WTC11 (cell line): ENCODE measurements at places on chromosomes 6 and 20. TPM values are rescaled to one million over a fixed set of nuclear protein-coding genes. Genes with fewer than 3 reads are reported as not detected.

LTV1 gene
- 29.1 to 37.7 TPM (median 30.2 TPM) in 3 replicates for total RNA-seq

NMBR gene
- total RNA-seq = not detected in 3 replicates

C20orf144 gene
- 0.09 to 0.21 TPM (median 0.14 TPM) in 3 replicates for total RNA-seq

CCDC170 gene
- 0.25 to 0.57 TPM (median 0.26 TPM) in 3 replicates for total RNA-seq

BACH2 gene
- total RNA-seq = 3.9 to 5.9 TPM (median 4.5 TPM) in 3 replicates

RGS19 gene
- total RNA-seq = 13.8 to 15.9 TPM (median 15.1 TPM) in 3 replicates

IP6K3 gene
- total RNA-seq = 0.44 to 1.1 TPM (median 0.89 TPM) in 3 replicates

RXRB gene
- 21.5 to 24.5 TPM (median 23.3 TPM) in 3 replicates for total RNA-seq

PBOV1 gene
- not detected in 3 replicates for total RNA-seq

ADGRF5 gene
- 0.11 to 0.25 TPM (median 0.24 TPM) in 3 replicates for total RNA-seq

TMX4 gene
- total RNA-seq = 9.7 to 11.4 TPM (median 9.8 TPM) in 3 replicates

OXT gene
- not detected in 3 replicates for total RNA-seq

TSHZ2 gene
- 0.20 to 0.60 TPM (median 0.23 TPM) in 3 replicates for total RNA-seq

TBC1D32 gene
- 5.2 to 12.5 TPM (median 8.9 TPM) in 3 replicates for total RNA-seq

- no peaks in the 10 kb centered on the region for H3K4me1 ChIP-seq
- no peaks in the 10 kb centered on the region for H3K36me3 ChIP-seq
- H3K27me3 ChIP-seq = no peaks in the 10 kb centered on the region
Measured at GRCh38 chr6:21505574-21505990, 88.0 kb upstream of the SOX4 start.

GRCh38 chr6:25732468-25733198 lies 21.9 kb upstream of the SLC17A4 start:
- peaks cover 8% of the 10 kb centered on the region; the same call in 1 of the 2 replicates for H3K4me1 ChIP-seq
- H3K4me3 ChIP-seq = peak overlapping the region; percentile 29
- no peaks in the 10 kb centered on the region for H3K27me3 ChIP-seq
- no peak overlapping the region for H3K27ac ChIP-seq
- peak; percentile 73 for DNase-seq
- peaks cover 18% of the 10 kb centered on the region for H3K36me3 ChIP-seq

GRCh38 chr6:35413911-35414310 lies 38.2 kb upstream of the FANCE start:
- no peaks in the 10 kb centered on the region for H3K36me3 ChIP-seq
- H3K27me3 ChIP-seq = no peaks in the 10 kb centered on the region
- no peak for DNase-seq

GRCh38 chr6:120648713-120649112 lies 685.6 kb downstream of the TBC1D32 start:
- H3K36me3 ChIP-seq = no peaks in the 10 kb centered on the region
- no peaks in the 10 kb centered on the region for H3K27me3 ChIP-seq
- H3K4me1 ChIP-seq = 0 out of 2 replicates have a peak, but pooled peaks cover 3% of the 10 kb centered on the region
- H3K27ac ChIP-seq = no peak overlapping the region
- H3K4me3 ChIP-seq = no peak overlapping the region

- peaks cover 16% of the 10 kb centered on the region for H3K4me1 ChIP-seq
- DNase-seq = no peak
- no peak overlapping the region for H3K27ac ChIP-seq
- H3K27me3 ChIP-seq = no peaks in the 10 kb centered on the region; the same call in 1 of the 2 replicates
- H3K4me3 ChIP-seq = no peak overlapping the region
- peaks cover 16% of the 10 kb centered on the region for H3K36me3 ChIP-seq
Measured at GRCh38 chr20:1336699-1337367, 7.9 kb upstream of the SDCBP2 start.

DNA sequence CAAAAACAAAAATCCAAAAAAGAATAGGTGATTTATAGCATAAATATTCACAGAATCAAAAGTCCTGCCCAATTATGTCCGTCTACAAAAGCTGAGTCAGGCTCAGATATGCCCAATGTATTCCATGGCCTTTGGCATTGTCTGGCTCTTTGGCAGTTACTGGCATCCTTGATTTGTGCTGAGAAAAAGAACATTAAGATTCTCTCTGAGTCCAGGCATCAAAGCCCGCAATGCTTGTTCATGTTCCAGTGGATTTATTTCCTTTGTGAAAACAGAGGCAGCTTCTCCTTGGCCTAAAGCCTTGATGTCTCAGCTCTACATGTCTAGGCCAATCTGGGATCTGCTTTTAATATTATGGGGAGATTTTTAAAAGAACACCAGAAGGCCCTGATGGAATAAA lies 76.1 kb upstream of the SLC4A11 start:
- no peaks in the 10 kb centered on the region for H3K27me3 ChIP-seq
- H3K4me1 ChIP-seq = peaks cover 4% of the 10 kb centered on the region; the same call in 1 of the 2 replicates
- H3K27ac ChIP-seq = no peak overlapping the region
- no peak overlapping the region for H3K4me3 ChIP-seq

- peaks cover 4% of the 10 kb centered on the region; the same call in 1 of the 2 replicates for H3K36me3 ChIP-seq
- DNase-seq = no peak
- H3K4me1 ChIP-seq = peaks cover 7% of the 10 kb centered on the region
Measured at GRCh38 chr6:152727507-152727906, 23.1 kb upstream of the VIP start.

GRCh38 chr6:39870950-39871349 lies 63.3 kb downstream of the MOCS1 start:
- no peaks in the 10 kb centered on the region for H3K36me3 ChIP-seq
- H3K27ac ChIP-seq = no peak overlapping the region
- H3K4me1 ChIP-seq = peaks cover 9% of the 10 kb centered on the region
- no peak overlapping the region for H3K4me3 ChIP-seq
- no peaks in the 10 kb centered on the region; the same call in 1 of the 2 replicates for H3K27me3 ChIP-seq
- DNase-seq = no peak

- no peak overlapping the region for H3K27ac ChIP-seq
- DNase-seq = no peak
- peaks cover 34% of the 10 kb centered on the region for H3K36me3 ChIP-seq
- no peaks in the 10 kb centered on the region for H3K27me3 ChIP-seq
- H3K4me1 ChIP-seq = no peaks in the 10 kb centered on the region
- no peak overlapping the region for H3K4me3 ChIP-seq
Measured at GRCh38 chr20:25269833-25270170, 21.9 kb downstream of the PYGB start.

- no peaks in the 10 kb centered on the region for H3K36me3 ChIP-seq
- peaks cover 61% of the 10 kb centered on the region for H3K27me3 ChIP-seq
- peaks cover 14% of the 10 kb centered on the region for H3K4me1 ChIP-seq
- peak overlapping the region; percentile 47 for H3K4me3 ChIP-seq
- no peak overlapping the region for H3K27ac ChIP-seq
Measured at GRCh38 chr6:11043378-11043960, 636 bp downstream of the ELOVL2 start.

DNA sequence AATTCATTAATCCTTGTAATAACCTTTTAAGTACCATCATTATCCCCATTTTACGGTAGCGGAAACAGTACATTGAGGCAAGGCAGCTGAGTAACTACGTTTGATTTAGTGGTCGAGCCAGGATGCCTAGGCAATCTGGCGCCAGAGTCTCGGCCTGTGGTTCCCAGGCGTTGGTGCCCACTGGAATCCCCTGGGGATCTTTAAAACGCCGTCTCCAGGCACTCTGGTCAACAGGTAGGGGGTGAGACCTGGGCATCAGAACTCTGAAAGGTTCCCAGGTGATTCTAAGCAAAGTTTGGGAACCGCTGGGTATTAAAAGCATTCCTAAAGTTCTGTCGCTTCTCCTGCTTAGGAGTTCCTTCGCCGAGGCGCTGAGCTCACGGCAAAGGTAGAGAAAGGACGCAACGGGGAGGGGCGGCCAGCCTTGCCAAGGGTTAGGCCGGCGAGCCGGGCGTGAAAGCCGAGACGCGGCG lies 939 bp downstream of the DTNBP1 start:
- H3K36me3 ChIP-seq = peaks cover 3% of the 10 kb centered on the region
- no peak for DNase-seq
- no peak overlapping the region for H3K27ac ChIP-seq
- peaks cover 28% of the 10 kb centered on the region for H3K27me3 ChIP-seq
- H3K4me3 ChIP-seq = peak overlapping the region; percentile 74

DNA sequence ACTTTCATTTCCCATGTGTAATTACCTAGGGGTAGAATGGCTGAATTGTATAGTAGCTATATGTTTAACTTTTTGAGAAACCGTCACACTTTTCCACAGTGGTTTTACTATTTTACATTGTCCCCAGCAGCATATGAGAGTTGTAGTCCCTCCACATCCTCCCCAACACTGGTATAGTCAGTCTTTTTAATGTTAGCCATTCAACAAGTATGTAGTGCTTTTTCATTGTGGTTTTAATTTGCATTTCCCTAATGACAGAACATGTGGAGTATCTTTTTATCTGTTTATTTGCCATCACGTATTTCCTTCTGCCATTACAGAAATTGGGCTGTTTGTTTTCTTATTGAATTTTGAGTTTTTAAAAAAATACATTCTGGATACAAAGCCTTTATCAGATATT lies 148.4 kb downstream of the CARMIL1 start:
- H3K27ac ChIP-seq = no peak overlapping the region; the same call in 1 of the 2 replicates
- no peak overlapping the region for H3K4me3 ChIP-seq
- no peaks in the 10 kb centered on the region for H3K36me3 ChIP-seq
- H3K27me3 ChIP-seq = no peaks in the 10 kb centered on the region

DNA sequence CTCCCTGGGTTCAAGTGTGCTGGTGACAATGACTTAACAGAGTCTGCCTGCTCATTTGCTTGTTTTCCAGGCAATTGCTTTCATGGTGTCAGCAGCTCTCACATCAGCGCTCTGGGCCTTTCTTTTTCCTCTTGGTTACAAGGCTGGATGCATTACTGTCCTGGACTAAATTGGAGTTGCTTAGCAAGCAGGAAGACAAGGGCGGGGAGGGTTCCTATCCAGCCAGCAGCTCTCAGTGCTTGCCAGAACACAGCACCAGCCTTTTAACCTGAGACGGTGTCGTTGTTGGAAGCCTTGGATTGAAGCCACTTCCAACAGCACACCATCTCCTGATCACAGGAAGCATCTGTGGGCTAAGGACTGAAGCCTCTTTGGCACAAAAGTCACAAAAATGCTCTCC lies 606.9 kb downstream of the CDH26 start:
- DNase-seq = no peak

GRCh38 chr20:10682939-10683338 lies 9.1 kb upstream of the JAG1 start:
- peaks cover 13% of the 10 kb centered on the region for H3K4me1 ChIP-seq
- no peak overlapping the region for H3K4me3 ChIP-seq
- no peaks in the 10 kb centered on the region for H3K36me3 ChIP-seq
- no peaks in the 10 kb centered on the region for H3K27me3 ChIP-seq
- H3K27ac ChIP-seq = no peak overlapping the region

DNA sequence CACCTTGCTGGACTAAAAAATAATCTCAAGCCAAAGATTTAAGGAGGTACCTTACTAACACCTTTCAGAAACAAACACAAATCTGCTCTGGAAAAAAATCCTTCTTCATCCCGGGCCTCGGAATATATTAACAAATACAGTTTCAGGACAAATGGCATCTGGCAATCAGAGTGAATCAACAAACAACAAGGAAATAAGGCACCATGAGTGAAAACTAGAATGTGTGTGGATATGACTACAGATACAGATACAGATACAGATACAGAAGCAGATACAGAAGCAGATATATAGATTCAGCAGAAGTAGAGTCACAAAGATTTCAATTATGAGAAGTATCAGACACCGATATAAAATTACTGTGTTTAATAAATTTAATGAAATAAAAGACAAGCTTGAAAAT lies 178.4 kb downstream of the QKI start:
- no peak overlapping the region for H3K4me3 ChIP-seq
- H3K36me3 ChIP-seq = peaks cover 26% of the 10 kb centered on the region
- no peak for DNase-seq
- H3K4me1 ChIP-seq = peaks cover 4% of the 10 kb centered on the region; the same call in 1 of the 2 replicates

GRCh38 chr6:35730745-35731413 lies 6.0 kb upstream of the ARMC12 start:
- peak overlapping the region; percentile 81 for H3K4me3 ChIP-seq
- peak overlapping the region; percentile 23; the same call in 1 of the 2 replicates for H3K27ac ChIP-seq

DNA sequence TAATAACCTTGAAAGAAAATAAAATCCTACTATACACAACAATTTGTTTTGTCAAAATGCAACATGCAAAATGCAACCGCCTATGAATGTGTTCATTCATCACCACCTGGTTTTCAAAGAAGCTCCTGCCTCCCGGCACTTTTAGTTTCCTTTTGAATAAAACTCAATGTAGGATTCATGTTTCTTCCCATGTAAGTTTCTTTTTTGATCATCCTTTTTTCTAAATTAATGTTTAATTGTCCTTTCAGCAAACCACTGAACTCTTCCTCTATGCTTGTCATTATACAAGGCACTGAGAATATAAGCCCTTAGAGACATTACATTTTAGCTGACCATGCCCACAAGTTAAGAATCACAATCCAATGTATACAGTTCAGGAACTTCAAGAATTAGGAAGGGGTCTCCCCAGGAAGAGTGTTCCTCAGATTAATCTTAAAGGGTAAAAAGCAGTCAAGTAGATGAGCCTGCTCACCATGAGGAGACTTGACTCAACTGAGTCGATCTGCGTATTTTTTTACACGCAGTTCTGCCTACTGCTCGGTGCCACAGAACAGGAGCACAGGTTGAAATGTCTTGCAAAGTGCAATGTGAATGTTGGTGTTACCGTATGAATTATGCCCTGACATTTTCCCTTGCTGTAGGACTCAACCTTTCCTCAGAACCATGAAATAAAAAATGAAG lies 7.2 kb upstream of the THEMIS start:
- H3K27me3 ChIP-seq = no peaks in the 10 kb centered on the region
- no peak overlapping the region for H3K4me3 ChIP-seq
- no peak for DNase-seq
- peaks cover 4% of the 10 kb centered on the region for H3K36me3 ChIP-seq
- no peak overlapping the region for H3K27ac ChIP-seq
- H3K4me1 ChIP-seq = peaks cover 5% of the 10 kb centered on the region

- H3K4me3 ChIP-seq = no peak overlapping the region
- no peaks in the 10 kb centered on the region for H3K4me1 ChIP-seq
- H3K27me3 ChIP-seq = no peaks in the 10 kb centered on the region
- H3K36me3 ChIP-seq = peaks cover 4% of the 10 kb centered on the region; the same call in 1 of the 2 replicates
- no peak overlapping the region for H3K27ac ChIP-seq
Measured at GRCh38 chr6:78593898-78594667, 273.3 kb upstream of the IRAK1BP1 start.

DNA sequence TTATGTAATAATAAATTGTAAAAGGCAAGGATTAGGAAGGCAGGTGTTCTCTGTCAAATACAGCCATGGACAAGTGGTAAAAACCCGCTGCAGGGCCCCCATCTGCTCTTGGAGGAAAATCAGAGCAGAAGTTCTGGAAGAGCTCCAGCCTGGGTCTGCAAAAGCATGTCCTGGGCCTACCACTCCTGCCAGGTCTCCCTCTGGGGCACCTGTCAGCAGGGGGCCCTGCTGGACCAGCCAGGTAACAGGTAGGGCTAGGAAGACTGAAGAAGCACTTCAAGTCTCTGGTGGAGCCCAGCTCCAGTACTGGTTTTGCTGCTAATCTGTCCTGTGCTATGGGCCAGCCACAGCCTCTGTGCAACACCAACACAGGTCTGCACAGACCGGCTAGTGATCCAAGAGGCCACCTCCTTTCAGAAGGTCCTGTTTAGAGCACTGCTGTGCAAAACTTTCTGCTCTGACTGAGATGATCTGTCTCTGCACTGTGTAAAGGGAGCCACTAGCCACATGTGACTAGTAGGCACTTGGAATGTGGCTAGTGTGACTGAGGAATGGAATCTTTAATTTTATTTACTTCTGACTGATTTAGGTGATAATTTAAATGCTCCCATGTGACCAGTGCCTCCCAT lies 30.2 kb downstream of the RRBP1 start:
- peak overlapping the region; percentile 84 for H3K27ac ChIP-seq
- no peak overlapping the region for H3K4me3 ChIP-seq
- H3K36me3 ChIP-seq = peaks cover 14% of the 10 kb centered on the region
- no peak for DNase-seq
